Stimulated activated CD4-positive, alpha-beta T cell treated with anti-CD3 and anti-CD28 coated beads, Interleukin-4, amount 100 ng/mL, for 48 hours (primary cell): ENCODE measurements at places on chromosomes 5 and 9.
A peak's percentile ranks its signal among the peaks of the same experiment; 100 is the strongest.

DNA sequence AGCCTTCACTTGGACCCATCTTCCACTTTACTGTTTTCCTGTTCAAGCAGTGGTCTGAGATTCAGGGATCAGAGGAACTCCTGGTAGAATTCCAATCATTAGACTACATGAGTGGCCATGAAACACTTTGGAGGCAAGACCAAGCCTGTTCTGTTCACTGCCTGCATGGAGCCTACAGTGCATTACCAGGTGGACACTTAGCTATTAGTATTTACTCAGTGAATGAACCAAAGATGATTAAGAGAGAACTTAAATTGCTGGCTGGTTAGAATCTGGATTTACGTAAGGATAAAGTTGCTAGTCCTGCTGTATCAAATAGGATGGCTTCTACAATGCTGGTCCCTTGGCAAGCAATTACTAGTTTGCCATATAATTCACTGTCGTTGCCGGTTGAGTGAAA is 245.5 kb downstream of the ARRDC3 start:
- DNase-seq = no peak

- DNase-seq = no peak
Observed at GRCh38 chr5:158819095-158819494, 280.6 kb downstream of the EBF1 start.

DNA sequence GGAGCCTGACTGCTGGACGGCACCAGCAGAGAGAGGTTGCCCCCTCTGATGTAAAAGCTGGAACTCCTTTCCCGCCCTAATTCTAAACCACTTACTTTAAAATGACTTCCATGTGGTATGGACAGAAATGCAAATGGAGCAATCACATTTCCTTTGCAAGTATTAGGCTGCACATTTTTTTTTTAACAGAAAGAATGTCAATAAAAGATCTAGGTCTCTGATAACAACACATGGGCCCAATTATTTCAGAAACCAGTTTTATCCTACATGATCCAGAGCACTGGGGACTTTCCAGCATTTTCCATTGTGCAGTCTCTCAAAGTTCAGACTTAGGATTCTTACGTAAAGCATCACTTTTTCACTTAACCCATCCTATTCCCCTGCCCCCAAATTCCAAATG is 203.7 kb downstream of the NXNL2 start:
- no peak for DNase-seq

GRCh38 chr9:75612205-75612604 is 278.3 kb upstream of the PCSK5 start:
- DNase-seq = no peak

GRCh38 chr9:83313781-83314180 is 224.4 kb downstream of the FRMD3 start:
- DNase-seq = no peak

- DNase-seq = no peak
Observed at GRCh38 chr5:111063709-111064322, 7.7 kb upstream of the TSLP start.

DNA sequence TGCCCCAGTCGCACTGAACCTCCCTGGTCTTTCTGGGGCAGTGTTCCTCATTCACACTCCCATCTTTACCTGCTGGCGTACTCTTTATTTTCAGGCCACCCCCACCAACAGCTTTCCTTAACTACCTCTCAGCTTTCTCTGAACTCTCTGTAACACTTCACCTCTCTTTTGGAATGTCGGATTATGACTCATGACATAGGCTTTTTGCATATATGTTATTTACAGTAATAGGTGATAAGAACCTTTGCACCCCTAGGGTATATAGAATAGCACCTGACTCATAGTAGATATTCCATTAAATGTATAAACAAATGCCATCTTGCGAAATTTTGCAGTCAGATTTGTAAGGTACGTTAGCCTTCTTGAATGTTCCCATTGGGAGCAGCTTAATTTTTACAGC is 52.9 kb upstream of the MIER3 start:
- no peak for DNase-seq

- no peak for DNase-seq
Observed at GRCh38 chr5:38752012-38752536, 93.7 kb upstream of the OSMR start.

- no peak for DNase-seq
Observed at GRCh38 chr9:133058550-133059320, 3.0 kb upstream of the CEL start.

- DNase-seq = no peak
Observed at GRCh38 chr9:116189683-116190082, 36.1 kb downstream of the PAPPA start.

DNA sequence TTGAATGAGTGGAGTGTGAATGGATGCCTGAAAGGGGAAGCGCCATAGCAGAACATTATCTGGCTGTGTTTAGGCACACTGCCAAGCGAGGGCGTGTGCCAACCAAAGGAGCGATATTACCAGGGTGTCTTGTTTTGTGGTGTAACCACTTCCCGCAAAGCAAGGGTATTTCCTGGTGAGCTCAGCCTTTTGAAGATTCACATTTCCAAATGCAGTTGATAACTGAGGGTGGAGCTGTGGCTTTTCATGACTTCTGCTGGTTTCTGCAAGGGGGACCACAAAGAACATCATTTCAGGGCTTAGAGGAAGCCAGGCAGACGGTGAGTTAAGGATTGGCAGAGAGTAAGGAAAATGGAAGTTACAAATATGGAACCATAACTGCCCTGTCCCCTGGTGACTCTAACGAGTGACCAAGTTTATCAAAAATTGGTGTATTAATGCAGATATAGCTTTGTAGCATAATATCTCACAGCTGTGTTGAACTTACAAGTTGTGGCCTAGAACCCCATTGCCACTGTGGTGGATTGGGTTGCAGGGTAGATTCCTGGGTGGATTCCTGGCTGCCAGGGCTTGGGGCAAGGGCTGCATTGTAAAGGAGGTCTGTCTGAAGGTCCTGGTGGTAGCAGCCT is 71.4 kb downstream of the RALGPS1 start:
- DNase-seq = peak; percentile 52

DNA sequence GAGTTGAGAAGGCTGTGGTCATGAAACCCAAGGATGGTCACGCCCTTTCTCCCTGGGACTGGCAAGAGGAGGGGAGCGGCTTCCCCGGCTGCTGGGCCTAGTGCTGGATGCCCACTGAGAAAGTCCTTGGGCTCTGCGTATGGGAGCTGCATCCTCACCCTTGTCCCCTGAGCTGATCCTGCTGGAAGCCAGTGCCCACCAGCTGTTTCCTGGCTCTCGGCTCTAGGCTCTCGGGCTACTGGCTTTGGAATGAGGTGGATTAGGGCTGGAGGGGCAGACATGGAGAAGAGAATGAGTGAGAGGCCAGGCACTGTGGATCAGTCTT is 149.3 kb upstream of the PPP1R26 start:
- no peak for DNase-seq

GRCh38 chr5:122761115-122761514 is 13.8 kb upstream of the SNX2 start:
- no peak for DNase-seq

DNA sequence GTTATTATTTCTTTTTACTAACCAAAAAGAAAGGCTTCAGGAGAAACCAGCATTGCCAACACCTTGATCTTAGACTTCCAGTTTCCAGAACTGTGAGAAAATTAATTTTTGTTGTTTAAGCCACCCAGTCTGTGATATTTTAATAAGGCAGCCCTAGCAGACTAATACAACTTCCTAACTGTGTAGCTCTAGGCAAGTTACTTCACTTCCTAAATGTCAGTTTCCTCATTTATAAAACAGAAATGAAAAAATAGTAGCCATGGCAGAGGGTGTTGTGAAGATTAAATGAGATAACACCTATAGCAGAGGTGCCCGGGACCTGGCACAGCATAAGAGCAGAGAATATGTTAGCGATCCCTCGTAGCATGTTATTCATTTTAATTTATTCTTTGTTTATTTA is 66.6 kb upstream of the HAND1 start:
- DNase-seq = no peak

GRCh38 chr5:168712280-168712924 is 133.2 kb upstream of the PANK3 start:
- DNase-seq = no peak

DNA sequence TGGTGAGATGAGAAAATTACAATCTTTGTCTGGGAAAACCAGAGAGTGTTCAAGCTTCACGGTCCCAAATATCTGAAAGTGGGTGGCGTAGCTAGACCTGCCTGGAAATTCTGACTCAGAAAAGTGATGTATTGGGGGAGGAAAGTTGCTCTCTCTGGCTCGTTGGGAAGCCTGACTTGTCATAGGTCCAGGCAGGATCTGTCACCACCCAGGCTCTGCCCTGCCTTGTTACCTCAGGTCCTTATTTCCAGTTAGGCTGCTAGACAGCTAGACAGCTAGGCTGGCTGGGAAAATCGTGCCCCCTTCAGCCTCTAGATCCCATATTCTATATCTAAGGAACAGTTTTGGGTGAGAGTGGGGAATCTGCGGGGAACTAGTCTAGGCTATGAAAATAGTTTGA is 41.0 kb upstream of the HCN1 start:
- no peak for DNase-seq

- no peak for DNase-seq
Observed at GRCh38 chr5:137734962-137735554, 831 bp downstream of the KLHL3 start.

DNA sequence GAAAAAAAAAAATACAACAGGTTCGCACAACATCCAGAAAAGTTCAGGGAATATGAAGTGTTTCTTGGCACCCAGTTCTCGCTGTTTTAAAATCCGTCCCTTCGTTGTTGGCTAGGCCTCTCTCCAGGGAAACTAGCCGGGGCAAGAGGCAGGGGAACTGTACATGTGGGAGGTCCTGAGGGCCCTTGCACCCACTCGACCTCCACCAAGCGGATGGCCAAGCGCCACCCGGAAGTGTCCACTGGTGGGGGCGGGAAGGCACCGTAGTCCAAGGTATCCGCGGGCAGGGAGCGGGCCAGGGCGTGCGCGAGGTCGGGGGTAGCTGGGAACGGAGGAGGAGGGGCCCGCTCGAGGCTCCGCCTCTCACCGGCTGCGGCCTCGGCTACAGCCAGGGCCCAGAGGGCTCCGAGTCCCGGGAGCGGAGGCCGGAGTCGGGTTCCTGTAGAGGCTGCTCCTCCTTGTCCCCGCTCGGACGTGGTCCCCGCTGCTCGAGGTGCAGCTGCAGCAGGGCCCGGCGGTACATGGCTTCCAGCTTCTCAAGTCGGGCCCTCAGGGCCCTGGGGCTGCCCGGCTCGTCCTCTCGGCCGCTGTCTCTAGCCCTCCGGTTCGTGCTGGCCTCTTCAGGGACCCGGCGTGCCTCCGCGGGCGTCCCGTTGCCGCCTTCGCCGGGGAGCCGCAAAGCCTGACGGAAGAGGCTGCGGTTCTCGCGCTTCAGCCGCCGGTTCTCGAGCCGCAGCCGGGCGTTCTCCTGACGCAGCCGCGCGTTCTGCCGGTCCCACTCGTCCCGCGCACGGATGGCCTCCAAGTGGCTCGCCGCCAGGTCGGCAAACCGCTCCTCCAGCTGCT is 720 bp downstream of the TUSC1 start:
- DNase-seq = no peak

DNA sequence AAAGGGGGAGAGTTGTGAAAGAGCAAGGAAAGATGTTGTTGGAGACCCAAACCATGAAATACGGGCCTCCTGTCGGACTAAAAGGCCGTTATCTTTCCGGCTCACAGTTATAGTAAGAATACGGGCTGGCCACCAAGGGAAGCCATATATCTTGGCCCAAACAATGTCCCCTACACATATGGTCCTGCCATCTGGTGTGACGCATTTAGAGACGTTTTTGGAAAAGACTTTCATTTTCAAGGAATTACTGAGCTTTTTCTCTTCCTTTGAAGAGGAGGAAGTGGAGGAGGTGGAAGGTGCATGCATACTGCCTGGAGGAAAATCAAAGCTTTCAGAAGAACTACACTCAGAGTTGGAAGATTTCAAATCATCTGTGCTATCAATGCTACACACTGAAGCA is 26.7 kb downstream of the PWWP2A start:
- DNase-seq = no peak

DNA sequence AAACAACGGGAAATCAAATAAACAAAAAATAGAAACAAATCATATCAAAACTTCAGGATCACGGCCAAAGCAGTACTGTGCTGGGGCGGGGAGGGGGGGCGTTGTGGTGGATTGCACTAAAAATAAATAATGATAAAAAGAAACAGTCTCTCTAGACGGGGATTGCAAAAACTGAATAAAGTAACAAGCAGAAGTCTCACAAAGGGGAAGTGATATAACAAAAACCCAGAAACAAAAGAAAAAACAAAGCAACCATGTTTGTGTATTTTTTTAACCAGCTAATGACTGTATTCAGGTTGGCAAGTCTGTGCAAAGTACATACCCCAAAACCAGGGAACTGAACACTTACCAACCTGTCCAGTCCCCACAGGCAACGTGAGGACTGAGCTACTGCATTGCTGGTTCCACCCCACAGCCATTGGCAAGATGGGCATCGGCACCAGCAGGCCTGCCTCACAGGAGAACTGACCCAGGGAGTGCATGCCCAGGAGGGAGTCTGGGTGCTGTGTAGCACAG is 24.1 kb downstream of the BICD2 start:
- no peak for DNase-seq

- no peak for DNase-seq
Observed at GRCh38 chr5:151434570-151435237, 12.7 kb upstream of the SLC36A1 start.

- DNase-seq = no peak
Observed at GRCh38 chr5:160082614-160083500, 36.4 kb downstream of the PWWP2A start.

DNA sequence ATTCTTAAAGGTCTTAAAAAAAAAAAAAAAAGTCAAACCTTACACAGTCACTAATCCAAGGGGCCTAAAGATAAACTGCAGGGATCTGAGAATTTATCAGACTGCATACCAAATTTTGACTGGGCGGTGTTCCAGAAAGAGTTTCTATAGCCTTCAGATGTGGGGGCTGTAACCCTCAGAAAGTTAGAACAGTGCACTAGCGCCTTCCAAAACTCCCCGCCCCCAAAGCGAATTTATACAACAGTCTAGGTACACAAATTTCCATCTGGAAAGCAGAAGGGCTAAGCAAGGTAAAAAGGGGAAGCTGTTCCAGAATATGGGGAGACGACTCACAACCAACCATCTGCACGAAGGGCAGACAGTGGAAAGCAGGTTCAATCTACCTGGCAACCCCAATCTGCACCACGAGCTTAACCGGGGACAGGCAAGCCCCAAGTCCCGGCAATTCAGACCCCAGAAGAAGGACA is 813 bp downstream of the ERMP1 start:
- DNase-seq = no peak

DNA sequence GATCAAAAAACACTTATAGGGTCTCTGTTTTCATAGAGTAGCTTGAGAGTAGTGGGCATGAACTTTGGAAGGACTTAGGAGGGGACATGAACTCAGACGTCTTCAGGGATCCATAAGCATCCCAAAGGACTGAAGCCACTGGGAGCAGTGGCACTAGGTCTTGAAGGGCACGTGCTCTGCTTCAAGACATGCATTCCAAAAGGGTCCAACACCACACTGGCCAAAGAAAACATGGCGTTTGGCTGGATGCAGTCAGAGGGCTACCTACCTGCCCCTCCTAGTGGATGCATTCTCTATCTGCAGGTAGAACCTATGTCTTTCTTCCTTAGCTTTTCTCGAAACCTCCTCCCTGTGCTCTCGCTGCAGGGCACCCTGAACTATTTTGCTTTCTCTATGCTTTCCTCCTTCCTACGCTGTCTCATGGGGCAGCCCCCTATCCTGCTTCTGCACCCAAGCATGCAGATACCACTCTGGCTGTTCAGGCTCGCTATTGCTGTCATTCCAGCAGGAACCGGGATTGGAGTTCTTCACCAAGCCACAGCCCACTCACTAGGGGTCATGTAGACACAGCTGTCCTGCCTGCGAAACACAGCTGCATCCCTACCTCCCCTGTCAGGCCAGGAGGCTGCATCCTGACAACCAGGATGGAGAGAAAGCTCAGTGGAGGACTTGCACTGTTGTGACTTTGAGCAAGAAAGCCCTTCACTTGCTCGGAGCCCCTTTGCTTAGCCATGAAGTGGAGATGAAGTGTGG is 11.9 kb downstream of the FAM240B start:
- DNase-seq = no peak

- no peak for DNase-seq
Observed at GRCh38 chr5:170289121-170289520, 8.5 kb downstream of the LCP2 start.
